ENCODE measurements at places on chromosomes 6 and 20. TPM values are rescaled to one million over a fixed set of nuclear protein-coding genes. Genes with fewer than 3 reads are reported as not detected.

The ID4 gene
- total RNA-seq: not detected

GRCh38 chr6:13006578-13007300 lies 290.2 kb downstream of the PHACTR1 start:
- peaks cover 36% of the 10 kb centered on the region for H3K27me3 ChIP-seq
- no peaks in the 10 kb centered on the region for H3K4me1 ChIP-seq
- H3K27ac ChIP-seq: no peak overlapping the region
- no peak for DNase-seq
- no peaks in the 10 kb centered on the region for H3K36me3 ChIP-seq

DNA sequence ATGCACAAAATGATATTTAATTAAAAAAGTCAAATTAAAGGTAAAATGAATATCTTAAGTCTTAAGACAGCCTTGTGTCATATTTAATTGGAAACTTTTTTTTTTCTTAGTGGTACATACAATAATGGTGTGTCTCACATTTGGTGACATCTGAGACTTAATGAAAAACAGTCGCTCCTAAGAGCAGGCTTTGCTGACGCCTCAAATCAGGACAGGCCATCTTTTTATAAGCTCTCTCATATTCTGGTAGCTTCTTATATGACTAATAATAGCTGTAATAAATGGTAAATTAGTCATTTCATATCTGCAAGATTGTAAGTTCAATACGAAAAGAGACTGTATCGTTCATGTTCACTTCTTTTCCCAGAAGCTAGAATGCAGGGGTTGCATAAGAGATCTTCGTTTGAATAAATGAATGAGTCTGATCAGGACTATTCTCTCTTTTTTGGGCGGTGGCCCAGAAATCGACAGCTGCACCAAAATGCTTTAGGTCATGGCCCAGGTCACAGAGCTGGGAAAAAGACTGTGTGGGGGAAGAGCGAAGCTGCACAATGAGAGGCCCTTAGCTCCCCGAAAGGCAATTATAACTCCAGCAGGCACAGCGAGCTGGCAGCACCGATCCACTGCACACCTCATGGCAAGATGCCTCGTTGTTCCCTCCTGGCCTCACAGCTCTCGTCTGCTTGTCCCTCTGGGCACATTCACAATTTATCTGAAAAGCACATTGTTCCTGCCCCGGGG lies 69.4 kb downstream of the NRN1 start:
- H3K4me3 ChIP-seq: no peak overlapping the region
- no peak overlapping the region for H3K27ac ChIP-seq
- H3K4me1 ChIP-seq: peaks cover 1% of the 10 kb centered on the region
- H3K27me3 ChIP-seq: peaks cover 20% of the 10 kb centered on the region

GRCh38 chr6:101663100-101663499 lies 269.6 kb downstream of the GRIK2 start:
- no peaks in the 10 kb centered on the region for H3K36me3 ChIP-seq
- H3K27me3 ChIP-seq: no peaks in the 10 kb centered on the region

DNA sequence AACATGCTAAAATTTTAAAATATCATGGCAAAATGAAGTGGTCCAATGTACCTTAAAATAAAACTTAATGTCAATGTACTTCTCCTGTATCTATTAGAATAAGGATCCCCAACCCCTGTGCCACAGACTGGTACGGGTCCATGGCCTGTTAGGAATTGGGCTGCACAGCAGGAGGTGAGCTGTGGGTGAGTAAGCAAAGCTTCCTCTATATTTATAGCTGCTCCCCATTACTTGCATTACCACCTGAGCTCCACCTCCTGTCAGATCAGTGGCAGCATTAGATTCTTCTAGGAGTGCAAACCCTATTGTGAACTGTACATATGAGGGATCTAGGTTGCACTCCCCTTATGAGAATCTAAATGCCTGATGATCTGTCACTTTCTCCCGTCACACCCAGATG lies 86.0 kb downstream of the SLC16A10 start:
- no peaks in the 10 kb centered on the region for H3K27me3 ChIP-seq
- peak overlapping the region; percentile 18 for H3K4me3 ChIP-seq
- H3K4me1 ChIP-seq: peaks cover 20% of the 10 kb centered on the region
- H3K27ac ChIP-seq: no peak overlapping the region
- peaks cover 14% of the 10 kb centered on the region for H3K36me3 ChIP-seq

The OPRM1 gene
- total RNA-seq: not detected

DNA sequence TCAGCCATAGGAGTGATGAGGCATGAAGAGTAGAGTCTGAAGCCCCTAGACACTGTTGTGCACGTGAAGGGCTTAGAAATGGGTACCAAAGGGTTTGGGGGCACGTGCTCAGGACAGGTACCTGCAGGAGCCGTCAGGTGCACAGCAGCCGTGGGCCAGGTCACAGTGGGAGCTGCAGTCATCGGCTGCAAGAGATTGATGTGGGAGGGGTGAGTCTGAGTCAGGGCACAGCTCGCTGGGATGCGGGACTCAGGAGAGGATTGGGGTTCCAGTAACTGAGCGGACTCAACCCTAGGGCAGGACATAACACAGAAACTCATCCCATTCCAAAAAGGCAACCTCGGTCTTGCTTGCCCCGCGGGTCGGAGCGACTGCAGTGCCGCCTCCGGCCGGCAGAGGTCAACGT lies 1.1 kb downstream of the DLK2 start:
- peaks cover 12% of the 10 kb centered on the region for H3K4me1 ChIP-seq
- peaks cover 29% of the 10 kb centered on the region for H3K27me3 ChIP-seq
- H3K4me3 ChIP-seq: peak overlapping the region; percentile 82
- no peak overlapping the region for H3K27ac ChIP-seq

DNA sequence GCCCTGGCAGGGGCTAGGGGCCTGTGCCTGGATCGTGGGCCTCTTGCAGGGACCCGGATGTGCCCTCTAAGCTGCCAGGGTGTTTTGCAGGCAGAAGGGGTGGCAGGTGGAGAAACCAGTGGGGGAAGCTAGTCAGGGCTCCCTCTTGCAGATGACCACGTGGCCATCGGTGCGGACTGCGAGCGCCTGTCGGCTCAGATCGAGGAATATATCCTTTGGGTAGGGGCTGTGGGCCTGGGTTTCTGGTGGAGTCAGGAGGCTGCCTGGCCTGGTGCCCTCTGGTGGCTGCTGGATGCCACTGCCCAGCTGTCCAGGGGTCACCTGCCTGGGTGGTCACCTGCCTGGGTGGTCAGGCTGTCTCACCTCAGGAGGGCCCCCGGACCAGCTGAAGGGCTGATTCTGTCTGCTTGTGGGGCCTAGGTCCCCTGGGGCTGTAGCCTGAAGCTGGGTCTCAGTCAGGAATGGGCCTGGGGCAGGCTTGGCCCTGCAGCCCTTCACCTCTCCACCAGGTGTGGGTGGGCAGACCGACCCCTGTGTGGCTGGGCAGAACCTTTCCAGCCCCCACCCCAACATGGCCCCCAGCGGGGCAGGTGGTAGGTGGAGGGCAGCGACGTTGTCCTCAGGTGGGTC lies 6.7 kb downstream of the TCEA2 start:
- H3K27me3 ChIP-seq: no peaks in the 10 kb centered on the region
- H3K36me3 ChIP-seq: peaks cover 4% of the 10 kb centered on the region
- no peak overlapping the region for H3K27ac ChIP-seq
- DNase-seq: no peak

DNA sequence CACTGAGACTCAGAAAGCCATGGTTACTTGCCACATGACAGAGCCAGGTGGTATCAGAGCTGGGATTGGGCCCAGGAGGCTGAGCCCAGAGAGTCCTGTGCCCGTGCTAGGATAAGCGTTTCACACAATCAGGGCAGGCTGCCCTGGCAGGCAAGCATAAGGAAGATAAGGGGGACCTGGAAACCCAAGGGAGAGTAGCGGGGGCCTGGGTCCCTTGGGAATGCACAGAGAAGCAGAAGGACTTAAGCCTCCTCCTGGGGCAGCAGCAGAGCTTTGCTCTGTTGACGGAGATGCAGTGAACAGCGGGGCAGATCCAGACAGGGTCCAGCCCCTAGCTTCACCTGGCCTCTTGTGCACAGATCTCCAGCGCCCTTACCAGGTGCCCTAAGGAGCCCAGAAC lies 8.7 kb downstream of the TRIB3 start:
- no peaks in the 10 kb centered on the region for H3K27me3 ChIP-seq
- H3K36me3 ChIP-seq: peaks cover 45% of the 10 kb centered on the region
- H3K4me3 ChIP-seq: no peak overlapping the region
- no peak for DNase-seq
- no peaks in the 10 kb centered on the region for H3K4me1 ChIP-seq

GRCh38 chr6:38804358-38804757 lies 89.2 kb downstream of the DNAH8 start:
- no peak overlapping the region for H3K27ac ChIP-seq
- peaks cover 61% of the 10 kb centered on the region for H3K27me3 ChIP-seq
- H3K4me1 ChIP-seq: no peaks in the 10 kb centered on the region

The RBM38 gene
- 60.9 TPM for total RNA-seq

All from activated naive CD8-positive, alpha-beta T cell treated with anti-CD3 and anti-CD28 coated beads, Interleukin-2, amount 10 ng/mL, durations not matched to agents 7 days and 5 days (primary cell).